ENCODE measurements at places on chromosomes 5 and 9. TPM values are rescaled to one million over a fixed set of nuclear protein-coding genes. Genes with fewer than 3 reads are reported as not detected.

Gene CATSPER3
- under 0.01 TPM for total RNA-seq

Gene URM1
- total RNA-seq, result 23.0 TPM

Gene STKLD1
- under 0.01 TPM for total RNA-seq

Gene FGFR4
- 0.79 TPM for total RNA-seq

Gene AFAP1L1
- total RNA-seq, result 21.9 TPM

Gene CYLC2
- not detected for total RNA-seq

Measured in bronchial epithelial cell (primary cell).